ENCODE measurements at places on chromosomes 2 and 18. TPM values are rescaled to one million over a fixed set of nuclear protein-coding genes. Genes with fewer than 3 reads are reported as not detected.

DNA sequence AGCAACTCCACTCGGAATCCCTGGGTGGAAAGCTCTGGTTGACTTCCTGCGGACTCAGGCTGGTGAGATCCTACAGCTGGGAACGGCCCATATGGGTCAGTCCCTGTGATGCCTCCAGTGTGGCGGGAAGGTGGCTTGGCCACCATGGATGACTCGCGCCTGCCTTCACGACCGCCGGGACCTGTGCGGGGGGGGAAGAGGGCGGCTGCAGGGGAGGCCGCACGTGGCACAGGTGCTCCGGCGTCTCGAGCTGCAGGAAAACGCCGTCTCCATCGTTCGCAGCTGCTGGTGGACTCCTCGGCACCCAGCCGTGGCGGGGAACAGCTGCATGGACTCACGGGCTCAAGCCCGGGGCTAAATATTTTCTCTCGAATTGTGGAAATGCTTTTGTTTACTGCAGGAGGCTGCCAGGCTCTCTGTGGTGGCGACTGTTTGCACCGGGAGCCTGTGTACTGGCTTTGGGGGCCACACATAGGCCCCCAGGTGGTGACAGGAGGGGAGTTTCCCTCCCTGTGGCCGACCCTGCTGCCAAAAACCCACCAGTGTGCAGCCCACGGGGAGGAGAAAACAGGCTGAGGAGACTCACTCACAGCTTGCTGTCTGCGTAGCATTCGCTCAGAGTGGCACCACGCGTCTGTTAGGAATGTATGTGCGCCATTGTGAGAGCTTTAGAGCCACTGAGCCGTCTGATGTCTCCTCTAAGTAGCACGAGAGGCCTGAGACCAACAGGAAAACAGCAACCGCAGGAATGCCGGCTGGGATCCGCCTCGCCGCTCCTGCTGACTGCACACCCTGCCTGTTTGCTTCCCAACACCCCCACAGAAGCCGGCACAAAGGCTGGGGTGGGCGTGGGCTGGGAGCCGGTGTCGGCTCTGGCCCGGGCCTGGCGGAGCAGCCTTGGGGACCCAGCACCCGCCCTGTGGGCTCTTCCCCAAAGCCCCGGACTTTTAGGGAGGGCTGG lies 89.2 kb downstream of the NFATC1 start:
- H3K27ac ChIP-seq: peak overlapping the region; percentile 95
- H3K4me1 ChIP-seq: peaks cover 30% of the 10 kb centered on the region
- H3K27me3 ChIP-seq: no peaks in the 10 kb centered on the region
- DNase-seq: peak; percentile 96

DNA sequence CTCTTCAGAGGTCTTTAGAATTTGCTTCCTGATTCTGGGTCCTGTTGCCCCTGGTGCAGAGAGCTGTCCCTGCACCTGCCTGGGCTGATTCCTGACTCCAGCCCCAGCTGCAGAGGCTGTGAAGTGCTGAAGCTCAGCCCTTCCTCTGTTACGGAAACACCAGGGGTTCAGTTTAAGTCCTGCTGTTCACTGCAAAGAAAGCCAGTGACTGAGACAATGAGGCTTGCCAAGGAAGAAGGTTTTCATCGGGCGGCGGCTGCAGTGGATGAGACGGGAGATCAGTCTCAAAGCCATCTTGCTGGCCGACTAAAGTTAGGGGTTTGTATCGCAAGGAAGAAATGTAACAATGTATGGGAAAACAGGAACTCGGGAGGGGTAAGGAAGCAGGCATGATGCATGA lies 142.4 kb upstream of the ZNF236 start:
- no peak for DNase-seq
- H3K27ac ChIP-seq: no peak overlapping the region
- H3K4me1 ChIP-seq: no peaks in the 10 kb centered on the region
- H3K27me3 ChIP-seq: no peaks in the 10 kb centered on the region
- H3K36me3 ChIP-seq: no peaks in the 10 kb centered on the region

GRCh38 chr2:128537646-128538045 lies 219.0 kb upstream of the HS6ST1 start:
- peak overlapping the region; percentile 13 for H3K4me3 ChIP-seq
- no peak for DNase-seq
- peak overlapping the region; percentile 98 for H3K27ac ChIP-seq
- no peaks in the 10 kb centered on the region for H3K27me3 ChIP-seq

- H3K27ac ChIP-seq: no peak overlapping the region
- H3K27me3 ChIP-seq: no peaks in the 10 kb centered on the region
- peaks cover 21% of the 10 kb centered on the region for H3K4me1 ChIP-seq
- peaks cover 4% of the 10 kb centered on the region for H3K36me3 ChIP-seq
Observed at GRCh38 chr2:135952891-135953290, 32.5 kb downstream of the DARS1 start.

The ICOS gene
- total RNA-seq: not detected

The FBXO15 gene
- total RNA-seq: not detected

The ZRANB3 gene
- 3.8 TPM for total RNA-seq

DNA sequence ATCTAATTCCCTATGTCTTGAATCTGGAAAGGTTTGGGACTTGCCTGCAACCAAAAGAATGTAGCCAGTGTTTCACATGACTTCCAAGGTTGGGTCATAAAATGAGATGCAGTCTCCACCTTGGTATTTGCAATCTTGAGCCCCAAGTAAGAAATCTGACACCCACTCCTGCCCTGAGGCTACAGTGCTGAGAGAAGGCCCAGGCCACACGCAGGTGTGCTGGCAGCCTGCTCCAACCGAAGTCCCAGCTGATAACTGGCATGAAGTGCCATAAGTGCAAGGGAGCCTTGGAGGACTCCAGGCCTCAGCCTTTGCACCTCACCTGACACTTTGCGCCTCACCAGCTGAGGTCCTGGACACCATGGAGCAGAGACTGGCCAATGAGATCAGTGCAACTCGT lies 182.7 kb downstream of the ANAPC1 start:
- H3K4me1 ChIP-seq: peaks cover 33% of the 10 kb centered on the region
- no peak overlapping the region for H3K4me3 ChIP-seq
- no peak for DNase-seq

GRCh38 chr2:142484111-142484510 lies 353.3 kb upstream of the LRP1B start:
- no peak for DNase-seq
- no peak overlapping the region for H3K4me3 ChIP-seq
- no peaks in the 10 kb centered on the region for H3K36me3 ChIP-seq
- no peaks in the 10 kb centered on the region for H3K4me1 ChIP-seq

The PSD4 gene
- total RNA-seq: 3.2 TPM

- no peak overlapping the region for H3K4me3 ChIP-seq
- H3K27me3 ChIP-seq: peaks cover 5% of the 10 kb centered on the region
- no peak overlapping the region for H3K27ac ChIP-seq
Observed at GRCh38 chr2:101569886-101570520, 95.1 kb upstream of the RFX8 start.

Measured in SJSA1 (cell line).